ENCODE measurements at places on chromosomes 12 and 14. TPM values are rescaled to one million over a fixed set of nuclear protein-coding genes. Genes with fewer than 3 reads are reported as not detected.

The TPPP2 gene
- not detected for total RNA-seq

The THAP2 gene
- total RNA-seq = 4.4 TPM

DNA sequence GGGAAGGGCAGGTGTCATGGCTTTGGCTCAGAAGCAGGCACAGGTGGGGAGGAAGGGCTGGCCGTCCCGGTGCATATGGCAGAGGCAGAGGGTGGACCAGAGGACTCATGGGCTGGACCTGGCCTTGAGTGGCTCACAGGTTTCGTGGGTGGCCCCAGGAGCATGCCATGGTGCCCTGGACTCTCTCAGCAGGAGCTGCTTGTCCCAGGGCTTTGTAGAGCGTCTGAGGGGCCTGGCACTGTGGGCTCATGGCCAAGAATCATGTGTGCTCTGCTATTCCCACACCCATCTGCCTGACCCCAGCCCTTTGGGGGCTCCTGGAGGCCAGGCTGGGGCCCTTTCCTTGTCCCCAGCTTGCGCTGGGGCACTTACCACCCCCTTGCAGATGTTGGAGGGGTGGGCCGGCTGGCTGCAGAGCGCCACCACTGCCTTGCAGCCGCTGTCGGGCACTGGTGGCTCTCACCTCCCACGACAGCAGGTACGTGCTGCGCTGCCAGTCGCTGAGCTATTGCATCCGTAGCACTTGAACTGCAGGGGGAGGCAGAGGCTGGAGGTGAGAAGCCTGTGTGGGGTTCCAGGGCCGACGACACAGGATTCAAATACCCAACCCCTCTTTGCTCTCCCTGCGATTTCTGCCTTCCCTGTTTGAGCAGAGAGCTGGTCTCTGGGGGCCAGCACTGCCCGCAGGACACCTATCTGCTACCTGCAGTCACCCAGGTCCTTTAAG lies 187.4 kb upstream of the PRMT8 start:
- no peak for DNase-seq
- no peak overlapping the region for H3K27ac ChIP-seq
- H3K4me1 ChIP-seq = peaks cover 22% of the 10 kb centered on the region
- H3K4me3 ChIP-seq = no peak overlapping the region
- H3K36me3 ChIP-seq = no peaks in the 10 kb centered on the region

DNA sequence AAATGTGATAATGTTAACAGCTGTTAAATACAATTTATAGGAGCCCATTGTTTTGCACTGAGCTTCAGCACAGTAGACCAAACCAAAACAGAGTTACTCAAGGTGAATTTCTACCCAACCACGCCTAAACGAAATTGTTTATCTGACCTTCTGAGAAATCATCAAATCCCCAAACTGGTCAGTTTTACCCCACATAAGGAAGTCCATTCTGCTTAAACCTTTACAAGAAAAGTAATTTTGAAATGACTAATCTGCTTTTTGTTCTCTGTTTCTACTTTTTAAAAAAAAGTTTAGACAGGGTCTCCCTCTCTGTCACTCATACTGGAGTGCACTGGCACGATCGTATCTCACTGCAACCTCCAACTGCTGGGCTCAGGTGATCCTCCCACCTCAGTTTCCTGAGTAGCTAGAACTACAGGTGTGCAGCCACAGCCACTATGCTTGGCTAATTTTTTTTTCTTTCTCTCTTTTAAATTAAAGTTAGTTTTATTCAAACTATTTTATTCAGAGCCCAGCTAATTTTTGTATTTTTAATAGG lies 1.4 kb upstream of the RNF10 start:
- H3K4me1 ChIP-seq = peaks cover 34% of the 10 kb centered on the region
